T follicular helper cell (primary cell): ENCODE measurements at places on chromosomes 6 and 20.

DNA sequence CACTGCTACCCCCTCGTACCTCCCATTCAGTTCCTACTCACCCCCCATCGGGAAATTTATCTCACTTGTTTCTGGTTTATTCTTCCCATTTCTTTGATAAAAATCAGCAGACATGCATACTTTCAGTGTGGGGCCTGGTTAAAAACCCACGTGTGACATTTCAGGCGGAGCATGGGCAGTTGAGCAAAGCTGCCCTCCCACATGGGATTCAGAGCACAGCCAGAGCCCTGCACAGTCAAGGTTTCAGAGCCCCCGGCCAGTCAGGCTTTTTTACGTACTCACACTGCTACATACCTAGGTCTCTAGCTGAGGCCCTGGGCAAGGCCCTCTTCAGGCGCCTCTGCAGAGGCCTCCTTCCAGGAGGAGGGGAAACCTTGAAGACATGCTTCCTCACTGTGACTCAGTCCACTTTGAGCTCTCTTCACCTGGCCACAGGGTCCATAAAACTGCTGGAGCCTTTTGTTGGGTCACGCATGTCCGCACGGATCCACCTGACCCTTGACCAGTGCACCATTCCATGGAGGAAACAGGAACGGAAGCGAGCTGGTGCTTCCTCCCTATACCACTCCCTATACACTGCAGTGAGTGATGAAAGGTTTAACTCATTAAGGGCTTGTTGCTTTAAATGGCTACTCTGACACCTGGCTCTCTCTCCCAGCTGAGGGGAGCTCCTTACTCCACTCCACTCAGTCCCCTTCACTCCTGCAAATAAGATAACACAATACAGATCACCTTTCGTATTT is 713.3 kb downstream of the PRKN start:
- DNase-seq = no peak

- no peak for DNase-seq
Observed at GRCh38 chr20:50392138-50392866, 117.9 kb upstream of the PTPN1 start.

GRCh38 chr20:38883081-38883980 is 42.9 kb upstream of the FAM83D start:
- DNase-seq = no peak

- DNase-seq = no peak
Observed at GRCh38 chr20:53990768-53991450, 79.5 kb downstream of the BCAS1 start.

- no peak for DNase-seq
Observed at GRCh38 chr6:27471365-27472115, 1.4 kb downstream of the ZNF184 start.

- no peak for DNase-seq
Observed at GRCh38 chr6:1770435-1770843, 160.7 kb downstream of the FOXC1 start.

- DNase-seq = no peak
Observed at GRCh38 chr6:112560651-112561050, 213.5 kb downstream of the RFPL4B start.

DNA sequence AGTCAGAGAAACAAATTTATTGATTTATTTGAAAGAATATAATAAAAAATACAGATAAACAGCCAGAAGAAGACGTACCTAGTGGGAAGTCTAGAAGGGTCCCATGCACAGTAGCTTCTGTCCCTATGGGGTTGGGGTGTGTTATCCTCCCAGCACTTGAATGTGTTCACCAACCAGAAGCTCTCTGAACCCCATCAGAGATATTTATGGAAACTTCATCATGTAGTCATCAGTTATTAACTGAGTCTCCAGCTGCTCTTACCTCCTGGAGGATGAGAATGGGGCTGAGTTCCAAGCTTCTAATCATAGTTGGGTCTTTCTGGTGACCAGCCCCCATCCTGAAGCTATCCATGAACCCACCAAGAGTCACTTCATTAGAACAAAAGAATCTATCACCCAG is 15.4 kb upstream of the USP45 start:
- no peak for DNase-seq

GRCh38 chr20:63748934-63749270 is 9.3 kb downstream of the SLC2A4RG start:
- no peak for DNase-seq

GRCh38 chr6:119395192-119395591 is 45.6 kb upstream of the MAN1A1 start:
- DNase-seq = no peak

- no peak for DNase-seq
Observed at GRCh38 chr6:112752305-112752704, 405.2 kb downstream of the RFPL4B start.

GRCh38 chr6:155273431-155273830 is 9.6 kb downstream of the CLDN20 start:
- DNase-seq = no peak

- DNase-seq = no peak
Observed at GRCh38 chr6:124400261-124400999, 561.8 kb upstream of the RNF217 start.

GRCh38 chr6:17492350-17492749 is 99.0 kb downstream of the CAP2 start:
- no peak for DNase-seq

- DNase-seq = no peak
Observed at GRCh38 chr6:170248111-170248805, 42.6 kb downstream of the DLL1 start.

DNA sequence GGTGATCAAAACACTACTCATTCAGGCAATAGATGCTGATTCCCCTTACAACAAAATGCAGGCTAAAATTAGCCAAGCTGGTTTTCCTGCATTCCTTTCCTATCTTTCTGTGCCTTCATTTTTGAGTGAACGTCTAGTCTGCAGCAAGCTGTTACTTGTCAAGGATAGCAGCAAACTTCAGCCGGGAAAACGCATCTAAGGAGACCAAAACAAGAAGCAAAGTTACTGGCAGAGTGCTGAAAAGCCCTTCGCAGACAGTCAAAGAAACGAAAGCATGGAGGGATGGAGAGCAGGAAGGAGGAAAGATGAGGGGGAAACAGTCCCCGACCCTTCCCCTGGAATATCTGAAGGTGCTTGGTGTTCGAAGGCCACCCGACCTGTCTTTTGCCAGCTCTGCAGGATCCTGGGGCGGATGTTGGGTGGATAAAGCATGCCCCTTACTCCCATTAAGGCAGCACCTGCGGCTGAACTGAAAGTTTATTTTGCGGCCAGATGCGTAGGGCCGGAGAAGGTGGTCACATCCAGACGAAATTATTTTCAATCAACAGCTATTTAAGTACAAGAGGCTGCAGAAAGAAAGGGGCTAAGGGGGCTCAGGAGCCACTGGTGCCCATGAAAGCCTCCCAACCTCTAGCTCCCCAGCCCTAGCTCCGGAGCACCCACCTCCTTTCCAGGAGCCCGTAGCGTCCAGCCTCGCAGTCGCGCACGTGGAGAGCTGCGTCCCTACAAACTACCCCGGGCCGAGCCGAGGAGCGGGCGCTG is 538 bp downstream of the FERMT1 start:
- DNase-seq = no peak

DNA sequence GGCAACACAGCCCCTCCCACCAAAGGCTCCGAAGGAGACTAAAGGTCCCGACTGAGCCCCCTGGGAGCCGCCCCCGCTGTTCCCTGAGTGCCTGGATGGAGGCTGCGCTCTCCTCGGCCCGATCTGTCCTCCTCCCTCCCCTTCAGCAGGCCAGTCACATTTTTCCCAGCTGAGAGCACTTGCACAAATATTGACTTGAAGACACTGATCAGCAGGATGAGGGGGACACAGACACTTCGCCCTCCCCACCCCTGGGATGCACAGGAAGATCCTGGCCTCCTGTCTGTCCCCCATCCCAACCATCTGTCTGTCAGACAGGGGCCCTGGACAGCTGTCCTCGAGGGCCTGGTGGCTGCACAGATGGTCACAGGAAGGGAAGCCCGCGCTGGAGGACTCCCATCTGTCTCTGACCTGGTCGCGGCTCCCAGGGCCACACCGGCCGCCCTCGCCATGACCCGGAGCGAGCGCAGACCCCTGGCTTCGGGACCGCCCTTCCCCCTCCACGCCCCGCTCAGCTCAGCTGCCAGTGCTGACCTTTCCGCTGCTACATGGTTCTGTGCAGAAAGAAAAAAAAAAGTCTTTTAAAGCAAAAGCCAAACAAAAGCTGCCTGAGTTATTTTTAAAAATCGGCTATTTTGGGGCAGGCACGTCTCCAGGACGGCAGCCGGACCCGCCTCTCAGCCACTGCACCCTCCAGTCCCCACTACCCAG is 11.1 kb downstream of the LAMA5 start:
- DNase-seq = no peak

- DNase-seq = no peak
Observed at GRCh38 chr6:68233623-68234022, 401.5 kb upstream of the ADGRB3 start.

DNA sequence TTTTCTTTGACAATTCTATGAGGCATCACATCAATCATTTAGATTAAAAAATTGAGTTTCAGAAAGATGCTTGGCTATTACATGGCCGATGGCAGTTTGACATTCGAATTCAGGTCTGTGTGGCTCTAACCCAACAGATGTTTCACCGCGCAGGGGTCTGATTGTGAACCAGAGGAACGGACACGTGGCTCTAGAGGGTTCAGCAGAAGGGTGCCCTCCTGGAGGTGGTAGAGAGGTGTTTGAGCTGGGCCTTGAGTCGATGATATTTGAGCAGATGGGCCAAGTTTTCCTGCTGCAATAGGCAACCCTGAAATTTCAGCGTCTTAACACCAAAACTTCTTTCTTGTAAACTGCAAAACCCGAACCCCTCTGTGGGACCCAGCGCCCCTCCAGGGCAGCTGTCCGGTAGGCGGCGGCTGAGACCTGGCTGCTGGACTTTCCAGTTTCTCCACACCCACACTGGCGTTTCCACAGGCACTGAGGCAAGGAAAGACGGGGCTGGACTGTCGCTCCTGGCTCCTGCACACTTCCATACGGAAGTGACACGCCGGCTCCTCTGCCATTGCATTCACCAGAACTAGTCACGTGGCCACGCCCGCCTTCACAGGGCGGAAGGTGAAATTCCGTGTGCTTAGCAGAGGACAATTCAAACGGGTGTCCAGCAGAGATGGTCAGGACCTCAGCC is 11.3 kb upstream of the AFDN start:
- no peak for DNase-seq

- no peak for DNase-seq
Observed at GRCh38 chr6:2021713-2022125, 223.7 kb downstream of the GMDS start.
